Fibroblast of the conjunctiva (primary cell): ENCODE measurements at places on chromosomes 12 and 14.

DNA sequence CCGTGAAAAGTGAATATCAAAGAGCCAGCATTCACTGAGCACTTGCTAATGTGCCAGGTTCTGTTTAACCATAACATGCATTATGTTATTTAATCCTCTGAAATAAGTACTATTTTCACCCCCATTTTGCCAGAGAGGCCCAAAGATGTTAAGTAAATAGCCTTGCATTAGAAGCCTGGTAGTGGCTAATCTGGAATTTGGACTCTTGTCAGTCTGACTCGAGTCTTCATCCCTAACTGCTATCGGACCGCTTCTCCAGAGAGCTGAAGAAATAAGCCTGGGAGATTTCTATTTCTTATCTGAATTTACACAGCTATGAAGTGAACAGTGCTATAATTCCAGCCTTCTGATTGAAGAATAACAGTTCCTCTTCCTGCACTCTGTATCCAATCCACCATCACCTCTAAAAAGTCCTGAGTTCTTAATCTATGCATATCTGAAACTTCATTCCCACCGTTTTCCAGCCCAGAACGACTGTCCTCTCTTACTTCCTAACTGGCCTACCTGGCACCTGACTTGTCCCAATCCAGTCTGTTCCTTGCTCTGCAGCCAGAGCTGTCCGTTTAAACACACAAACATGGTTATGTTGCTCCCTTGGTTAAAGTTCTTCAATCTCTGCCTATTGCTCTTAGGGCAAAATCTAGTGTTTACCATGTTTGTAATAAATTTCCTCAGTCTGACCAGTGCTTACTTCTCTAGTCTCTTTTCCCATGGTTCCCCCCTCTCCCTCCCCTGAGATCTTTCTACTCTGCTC, 2.3 kb downstream of the POLR3B start:
- no peak for DNase-seq

DNA sequence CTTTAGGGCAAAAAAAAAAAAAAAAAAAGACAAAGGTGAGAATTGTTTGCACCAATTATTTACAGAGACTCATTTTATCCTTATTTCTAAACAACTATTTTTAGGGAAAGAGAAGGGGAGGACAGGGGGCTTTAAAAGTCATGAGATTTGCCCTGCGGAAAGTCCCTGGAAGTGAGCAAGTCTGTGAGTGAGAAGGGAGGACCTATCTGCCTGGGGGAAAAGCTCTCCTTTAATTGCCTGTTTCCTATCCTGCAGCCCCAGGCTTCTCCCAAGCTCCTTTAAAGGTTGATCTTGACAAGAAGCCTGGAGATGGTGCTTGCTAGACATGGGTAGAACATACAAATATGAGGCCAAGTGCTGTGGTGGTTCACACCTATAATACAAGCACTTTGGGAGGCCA, 8.3 kb upstream of the CHST11 start:
- DNase-seq = no peak

DNA sequence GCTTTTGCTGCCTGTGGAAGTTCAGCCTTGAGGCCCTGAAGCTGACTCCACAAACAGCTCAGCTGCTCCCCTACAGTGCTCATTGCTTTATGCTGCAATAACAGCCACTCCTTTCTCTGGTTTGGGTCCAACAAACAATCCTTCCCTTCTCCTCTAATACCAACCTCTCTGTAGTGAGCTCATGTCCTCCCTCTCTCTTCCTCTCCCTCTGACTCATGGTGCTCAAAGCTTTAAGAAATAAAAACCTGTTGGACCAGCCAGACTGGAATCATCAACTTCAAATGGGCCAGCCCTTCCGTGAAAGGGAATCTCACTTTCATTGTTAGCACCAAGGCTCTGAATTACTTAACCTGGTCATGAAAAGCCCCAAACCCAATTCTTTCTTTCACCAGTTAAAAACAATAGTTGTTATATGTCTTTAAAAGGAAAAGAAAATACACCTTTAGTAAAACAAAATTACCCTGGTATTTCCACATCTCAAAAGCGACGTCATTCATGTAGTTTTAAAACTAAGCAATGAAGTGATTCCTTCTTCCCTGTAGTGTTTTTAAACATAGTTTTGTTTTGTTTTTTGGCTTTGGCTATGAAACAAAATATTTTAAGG, 126.4 kb downstream of the DUSP6 start:
- peak; percentile 85 for DNase-seq

GRCh38 chr14:68779761-68780323, 13.0 kb downstream of the ZFP36L1 start:
- no peak for DNase-seq

GRCh38 chr12:45612044-45612794, 117.3 kb upstream of the ARID2 start:
- DNase-seq = no peak

GRCh38 chr12:49019120-49019430, 499 bp upstream of the PRKAG1 start:
- no peak for DNase-seq

- DNase-seq = no peak
Measured at GRCh38 chr14:21169573-21169972, 13.7 kb upstream of the OR5AU1 start.

DNA sequence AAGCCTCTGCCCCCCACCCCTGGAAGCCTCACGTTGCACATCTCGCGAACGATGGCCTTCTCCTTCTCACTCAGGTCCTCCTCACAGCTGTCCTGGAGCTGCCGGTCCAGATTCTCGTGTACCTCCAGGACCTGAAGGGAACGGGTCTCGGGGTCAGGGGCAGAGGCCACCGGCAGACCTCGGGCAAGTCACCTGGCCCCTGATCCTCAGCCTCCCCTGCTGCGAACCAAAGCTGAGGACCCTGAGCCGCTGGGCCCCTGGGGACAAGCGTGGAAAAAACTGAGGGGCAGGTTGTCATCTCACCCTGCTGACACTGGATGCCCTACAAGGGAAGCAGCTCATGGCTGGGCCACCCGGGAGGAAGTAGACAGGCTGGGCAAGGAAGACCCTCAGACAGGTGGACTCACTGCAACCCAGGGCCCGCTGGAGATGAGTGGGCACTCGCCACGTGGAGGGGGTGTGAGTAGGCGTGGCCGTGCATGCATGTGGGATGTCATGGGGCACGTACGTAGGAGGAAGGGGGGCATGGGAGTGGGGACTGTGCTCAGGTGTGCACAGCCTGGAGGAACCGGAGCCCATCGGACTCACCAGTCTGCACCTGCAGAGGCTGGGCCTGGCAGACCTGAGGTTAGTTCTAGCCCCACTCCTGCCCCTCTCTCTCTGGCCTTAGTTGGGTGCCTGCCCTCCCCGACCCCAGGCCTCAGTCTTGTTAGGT, 35.1 kb downstream of the CCNK start:
- no peak for DNase-seq

DNA sequence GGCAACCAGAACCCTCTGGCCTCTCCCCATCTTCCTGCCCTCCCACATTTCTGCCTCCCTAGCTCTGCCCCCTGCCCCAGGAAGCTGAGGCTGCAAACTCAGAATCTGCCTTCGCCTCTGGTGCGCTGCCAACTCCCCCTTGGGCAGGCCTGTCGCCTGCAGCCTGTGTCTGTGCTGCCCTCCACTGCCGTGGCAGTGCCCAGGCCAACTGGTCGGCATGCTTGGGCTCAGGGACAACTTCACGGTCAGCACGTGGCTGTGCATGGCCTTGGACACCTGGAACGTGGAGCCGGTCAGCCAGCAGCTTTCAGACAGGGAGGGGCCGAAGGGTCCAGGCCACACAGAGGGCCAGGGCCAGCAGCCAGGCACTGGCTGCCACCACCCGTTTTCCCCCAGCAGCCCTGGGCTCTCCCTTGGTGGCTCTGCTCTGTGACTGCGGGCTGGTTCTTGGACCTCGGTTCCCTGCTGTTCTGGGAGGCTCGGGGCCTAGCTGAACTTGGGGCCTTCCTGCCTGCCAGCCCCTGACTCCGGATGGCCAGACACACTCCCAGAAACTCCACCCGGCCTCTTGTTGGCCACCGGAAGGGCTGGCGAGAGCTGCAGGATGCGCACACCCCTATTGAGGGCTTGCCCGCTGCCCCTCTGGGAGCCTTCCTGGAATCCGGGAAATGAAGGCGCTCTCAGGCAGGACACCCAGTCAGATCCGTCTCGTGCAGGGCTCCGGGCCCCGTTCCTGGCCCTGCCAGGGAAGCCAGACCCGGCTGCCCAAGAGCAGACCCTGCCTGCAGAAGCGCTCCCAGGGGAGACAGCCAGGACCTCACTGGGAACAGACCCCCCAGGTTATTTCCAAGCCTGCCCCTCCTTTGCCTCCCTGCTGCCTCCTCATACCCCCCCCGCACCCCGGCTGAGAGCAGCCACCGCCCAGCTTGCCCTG, 34.2 kb upstream of the PPP1R13B start:
- DNase-seq = no peak

- DNase-seq = no peak
Measured at GRCh38 chr12:100842156-100842555, 47.6 kb downstream of the ANO4 start.

DNA sequence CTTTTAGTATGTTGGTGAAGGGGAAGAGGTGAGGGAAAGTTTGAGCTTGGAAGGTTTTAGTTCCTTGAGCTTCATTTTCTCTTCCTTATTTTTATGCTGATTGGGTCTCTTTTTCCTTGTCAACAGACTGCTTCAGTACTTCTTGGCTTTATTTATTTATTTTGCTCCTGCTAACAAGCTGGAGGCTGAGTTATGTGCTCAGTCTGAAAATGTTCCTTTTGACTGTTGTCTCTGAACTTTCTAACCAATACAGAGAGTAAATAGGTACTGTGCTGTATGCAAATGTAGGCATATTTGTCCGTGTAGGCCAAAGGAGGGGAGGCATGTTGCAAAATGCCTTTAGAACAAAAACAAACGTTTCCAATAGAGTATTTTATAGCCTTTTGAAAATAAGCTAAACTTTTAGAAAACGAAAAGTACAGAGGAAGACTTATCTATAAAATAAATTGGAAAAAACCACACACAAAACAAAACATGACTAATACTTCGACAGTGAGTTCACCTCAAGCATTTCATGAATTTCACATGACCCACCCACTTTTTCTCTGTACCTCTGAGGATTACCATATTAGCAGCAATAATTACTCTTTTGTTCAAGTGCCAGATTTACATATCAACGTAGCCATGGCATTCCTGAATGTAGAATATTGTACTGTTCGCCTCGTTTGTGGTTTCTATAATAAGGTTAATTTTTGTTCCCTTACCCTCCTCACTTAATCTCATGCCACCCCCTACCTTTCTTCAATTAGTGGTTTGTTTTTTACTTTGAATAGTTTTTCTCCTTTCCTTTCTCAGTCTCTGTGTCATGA, 4.7 kb upstream of the CREBL2 start:
- DNase-seq = no peak

- no peak for DNase-seq
Measured at GRCh38 chr12:97305651-97306050, 157.0 kb upstream of the RMST start.

GRCh38 chr12:6443361-6443983, 1.3 kb upstream of the CD27 start:
- DNase-seq = no peak
